Prostate gland (tissue), 2 donors: ENCODE measurements at places on chromosomes 4 and X.

- DNase-seq, result no peak
Measured at GRCh38 chr4:1500231-1500965, 94.2 kb upstream of the NKX1-1 start.

DNA sequence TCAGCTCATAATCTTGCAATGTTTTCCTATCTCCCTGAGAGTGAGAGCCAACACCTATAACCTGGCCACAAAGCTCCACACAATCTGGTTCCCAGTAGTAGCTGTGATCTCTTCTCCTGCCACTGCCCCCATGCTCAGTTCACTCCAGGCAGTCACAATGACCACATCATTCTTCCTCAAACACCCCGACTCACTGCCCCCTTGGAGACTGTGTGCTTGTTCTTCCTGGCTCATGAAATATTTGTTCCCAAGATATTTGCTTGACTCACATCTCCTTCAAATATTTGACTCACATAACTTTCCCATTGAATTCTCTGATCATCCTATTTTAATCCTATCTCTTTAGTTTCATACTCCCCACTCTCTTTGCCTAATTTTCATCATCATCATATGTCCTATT lies 173.7 kb downstream of the AREG start:
- no peak for DNase-seq

DNA sequence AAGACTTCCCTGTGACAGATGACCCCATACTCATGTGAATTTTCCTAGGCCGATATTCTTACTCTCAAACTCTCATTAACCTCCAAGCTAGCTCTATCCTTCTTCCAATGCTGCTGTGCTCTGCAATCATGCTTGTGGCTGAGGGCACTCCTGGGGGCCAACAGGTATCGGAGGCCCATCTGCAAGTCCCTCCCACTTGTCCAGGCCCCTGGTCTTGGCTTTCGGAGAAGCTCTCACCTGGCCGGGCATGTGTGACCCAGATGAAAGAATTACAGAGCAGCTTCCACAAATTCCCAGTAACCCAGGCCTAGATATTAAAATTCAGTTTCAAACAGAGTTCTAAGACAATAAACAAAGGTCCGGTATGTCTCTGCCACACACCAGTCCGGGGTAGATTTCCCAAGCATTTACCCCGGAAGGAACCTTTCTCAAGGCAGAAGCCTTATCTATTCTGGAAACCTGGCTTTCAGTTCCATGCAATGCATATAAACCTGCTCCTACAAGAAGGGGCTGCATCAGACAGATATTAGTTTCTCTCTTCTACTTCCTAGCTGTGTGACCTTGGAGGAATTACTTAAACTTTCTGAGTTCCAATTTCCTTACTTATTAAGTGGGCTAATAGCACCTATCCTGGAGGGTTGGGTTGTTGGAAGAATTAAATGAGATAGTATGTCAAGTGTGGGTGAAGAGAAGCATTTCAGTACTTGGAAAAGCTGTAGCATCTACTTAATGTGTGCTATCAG lies 270.8 kb downstream of the PTTG2 start:
- no peak for DNase-seq

DNA sequence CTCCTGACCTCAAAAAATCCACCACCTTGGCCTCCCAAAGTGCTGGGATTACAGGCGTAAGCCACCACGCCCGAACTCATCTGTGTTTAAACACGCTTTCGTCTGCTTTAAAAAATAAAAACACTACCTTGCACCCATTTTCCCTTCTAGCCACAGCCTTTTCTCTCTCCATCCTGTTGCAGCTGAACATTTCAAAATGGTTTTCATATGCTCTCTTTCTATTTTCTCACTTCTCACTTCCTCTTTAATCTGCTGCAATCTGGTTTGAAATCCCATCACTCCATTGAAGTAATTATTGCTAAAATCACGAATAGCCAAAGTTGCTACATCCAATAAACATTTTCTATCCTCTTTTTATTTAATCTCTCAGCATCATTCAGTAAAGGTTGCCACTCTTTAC lies 70.0 kb downstream of the DCHS2 start:
- DNase-seq, result no peak

GRCh38 chr4:74387790-74388189 lies 22.8 kb downstream of the EREG start:
- DNase-seq, result no peak

GRCh38 chr4:125350470-125351135 lies 35.8 kb downstream of the FAT4 start:
- DNase-seq, result no peak

GRCh38 chrX:133473451-133473850 lies 58.2 kb upstream of the GPC4 start:
- DNase-seq, result no peak

- DNase-seq, result peak; percentile 24
Measured at GRCh38 chr4:11470438-11471045, 41.8 kb upstream of the HS3ST1 start.

- no peak for DNase-seq
Measured at GRCh38 chrX:17025621-17026302, 79.3 kb downstream of the REPS2 start.
